ENCODE measurements at places on chromosomes 7 and 10. TPM values are rescaled to one million over a fixed set of nuclear protein-coding genes. Genes with fewer than 3 reads are reported as not detected.

Gene ARHGAP19
- 6.7 TPM for polyA plus RNA-seq

Gene HMX3
- polyA plus RNA-seq: not detected

Gene TMEM213
- polyA plus RNA-seq: not detected

Gene FAM25G
- not detected for polyA plus RNA-seq

Gene PCLO
- 0.31 TPM for polyA plus RNA-seq

Gene TRPV5
- polyA plus RNA-seq: not detected

Gene CAV2
- polyA plus RNA-seq: 110 TPM

Gene ADAM22
- polyA plus RNA-seq: 1.0 TPM

Data from ovary (tissue), 10 donors.